ENCODE measurements at places on chromosomes 12 and 14.
A peak's percentile ranks its signal among the peaks of the same experiment; 100 is the strongest.

GRCh38 chr14:101877766-101878165, 86.6 kb upstream of the DYNC1H1 start:
- DNase-seq: no peak

- DNase-seq: no peak
These were observed 19.8 kb downstream of the ERG28 start for GRCh38 chr14:75640876-75641275.

GRCh38 chr12:93925585-93926205, 222.7 kb upstream of the PLXNC1 start:
- DNase-seq: no peak

GRCh38 chr14:95418858-95419257, 97.6 kb downstream of the SYNE3 start:
- no peak for DNase-seq

GRCh38 chr12:102950107-102950949, 7.1 kb upstream of the ASCL1 start:
- no peak for DNase-seq

- DNase-seq: no peak
These were observed 73.7 kb downstream of the CIT start for GRCh38 chr12:119803381-119803791.

DNA sequence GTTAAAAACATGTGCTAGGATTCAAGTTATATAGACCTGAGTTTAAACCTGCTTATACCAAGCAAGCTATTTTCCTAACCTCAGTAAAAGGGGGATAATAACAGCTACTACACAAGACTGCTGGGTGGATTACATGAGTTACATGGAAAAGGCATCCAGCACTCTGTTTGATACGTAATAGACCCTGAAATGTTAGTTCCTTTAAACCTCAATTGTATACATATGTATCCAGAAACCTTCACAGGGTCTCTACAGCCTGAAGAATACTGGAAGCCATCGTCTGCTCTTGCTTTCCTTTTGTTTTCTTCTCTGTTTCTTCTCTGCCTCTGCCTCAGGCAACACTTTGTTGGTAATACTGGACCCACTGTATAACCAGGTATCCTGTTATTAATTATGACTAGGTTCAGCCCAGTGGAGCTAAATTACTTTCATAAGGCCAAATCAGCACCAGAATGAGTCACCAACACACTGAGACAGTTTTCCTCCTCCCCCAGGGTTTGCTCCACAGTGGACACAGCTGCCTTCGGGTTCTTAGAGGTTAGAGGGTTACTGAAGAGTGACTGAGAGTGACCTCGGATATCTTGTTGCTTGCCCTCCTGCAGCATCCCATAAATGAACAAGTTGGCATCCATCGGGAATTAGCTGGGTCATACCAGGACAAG, 127.1 kb downstream of the CAPZA3 start:
- no peak for DNase-seq

GRCh38 chr14:70558356-70558755, 23.6 kb upstream of the ADAM20 start:
- DNase-seq: no peak

DNA sequence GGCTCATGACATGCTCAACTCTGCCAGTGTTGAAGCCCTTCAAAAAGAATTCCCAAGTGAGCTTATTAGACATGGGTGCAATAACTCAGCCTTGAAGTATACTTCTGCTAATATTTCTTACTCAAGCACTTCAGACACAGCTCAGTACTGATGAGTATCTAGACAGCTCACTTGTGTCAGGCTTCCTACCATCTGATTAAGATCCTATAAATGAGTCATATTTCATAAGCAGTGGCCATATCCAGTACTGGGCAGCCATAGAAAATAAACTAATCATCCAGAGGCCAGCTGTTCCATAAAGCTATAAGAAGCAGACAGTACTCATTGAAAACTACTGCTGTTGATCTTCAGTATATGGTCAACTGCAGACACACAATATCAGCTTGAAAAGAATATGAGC, 12.9 kb downstream of the FSCB start:
- no peak for DNase-seq

- DNase-seq: peak; percentile 13
These were observed 1.3 kb downstream of the MBD6 start for GRCh38 chr12:57523706-57524614.

GRCh38 chr12:3122841-3123678, 45.9 kb downstream of the TSPAN9 start:
- no peak for DNase-seq

DNA sequence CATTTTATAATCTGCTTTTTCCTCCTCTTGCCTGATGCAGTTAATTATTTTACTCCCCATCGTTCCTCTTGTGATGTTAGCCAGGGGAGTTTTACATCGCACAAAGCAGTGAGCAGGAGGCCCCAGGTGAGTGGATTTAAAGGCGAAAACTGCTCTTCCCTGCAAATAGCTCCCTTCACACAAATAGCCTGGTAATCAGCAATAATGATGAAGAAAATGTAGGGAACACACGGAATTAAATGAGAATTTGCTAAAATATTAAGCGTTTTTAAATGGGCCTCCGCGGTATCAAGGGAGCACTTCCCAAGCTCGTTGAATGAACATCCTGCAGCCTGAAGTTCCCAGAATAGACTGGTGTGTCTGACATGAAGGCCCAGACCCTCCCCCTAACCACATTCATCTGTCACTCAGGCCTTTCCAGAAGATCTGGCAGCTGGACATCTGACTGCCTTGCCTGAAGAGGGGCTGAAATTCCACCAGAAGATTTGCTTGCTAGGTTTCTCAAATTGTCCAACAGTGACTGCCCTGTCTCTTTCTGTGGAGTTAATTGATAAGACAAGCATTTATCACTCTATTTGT, 127.2 kb downstream of the CCDC60 start:
- no peak for DNase-seq

DNA sequence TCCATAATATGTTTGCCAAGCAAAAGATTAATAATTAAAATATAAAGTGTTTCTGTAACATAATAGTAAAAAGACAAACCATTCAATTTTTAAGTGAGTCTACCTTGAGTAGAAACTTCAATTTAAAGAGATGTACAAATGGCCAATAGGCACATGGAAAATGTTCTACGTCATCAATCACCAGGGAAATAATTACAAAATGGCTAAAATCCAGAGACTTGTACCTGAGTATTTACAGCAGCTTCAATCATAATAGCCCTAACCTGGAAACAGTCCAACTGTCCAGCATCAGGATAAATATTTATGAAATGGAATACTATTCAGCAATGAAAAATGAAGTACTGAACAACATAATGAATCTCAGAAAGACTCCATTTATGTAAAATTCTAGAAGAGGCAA, 95.5 kb upstream of the FAR2 start:
- DNase-seq: no peak

- DNase-seq: peak; percentile 5
These were observed 10.6 kb upstream of the MAP4K5 start for GRCh38 chr14:50542941-50543418.

DNA sequence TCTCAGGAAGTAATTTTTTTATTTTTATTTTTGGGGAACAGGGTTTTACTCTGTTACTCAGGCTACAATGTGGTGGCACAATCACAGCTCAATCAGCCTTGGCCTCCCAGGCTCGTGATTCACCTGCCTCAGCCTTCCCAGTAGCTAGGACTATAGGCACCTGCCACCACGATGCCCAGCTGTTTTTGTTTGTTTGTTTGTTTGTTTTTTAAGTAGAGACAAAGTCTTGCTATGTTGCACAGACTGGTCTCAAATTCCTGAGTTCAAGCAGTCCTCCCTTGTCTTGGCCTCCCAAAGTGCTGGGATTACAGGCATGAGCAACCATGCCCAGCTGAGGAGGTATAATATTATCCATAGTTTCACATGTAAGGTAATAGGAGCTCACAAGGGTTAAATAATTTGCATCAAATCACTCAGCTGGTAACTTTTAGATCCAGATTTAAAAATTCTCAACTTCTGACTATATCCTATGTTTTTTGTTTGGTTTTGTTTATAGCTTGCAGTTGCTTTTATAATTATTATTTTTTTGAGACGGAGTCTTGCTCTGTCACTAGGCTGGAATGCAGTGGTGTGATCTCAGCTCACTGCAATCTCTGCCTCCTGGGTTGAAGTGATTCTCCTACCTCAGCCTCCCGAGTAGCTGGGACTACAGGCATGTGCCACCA, 629.3 kb downstream of the DIO2 start:
- no peak for DNase-seq

DNA sequence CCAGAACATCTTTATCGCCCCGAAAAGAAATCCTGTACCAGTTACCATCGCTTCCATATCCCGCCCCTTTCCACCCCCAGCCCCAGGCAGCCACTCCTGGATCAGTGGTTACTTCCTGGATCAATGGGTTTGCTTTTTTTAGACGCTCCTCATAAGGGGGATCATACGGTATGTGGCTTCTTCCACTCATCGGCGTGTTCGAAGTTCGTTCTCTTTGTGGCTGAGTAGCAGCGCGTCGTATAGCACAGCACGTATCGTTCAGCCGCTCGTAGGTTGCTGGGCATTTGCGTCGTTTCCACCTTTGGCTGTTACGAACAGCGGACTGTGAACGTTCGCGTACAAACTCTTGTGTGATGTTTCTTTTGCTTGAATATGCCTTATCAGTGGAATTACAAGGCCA, 1.8 kb downstream of the NOC4L start:
- DNase-seq: no peak

GRCh38 chr12:88298761-88299242, 156.7 kb downstream of the TMTC3 start:
- no peak for DNase-seq

GRCh38 chr14:57087841-57088240, 180.9 kb downstream of the EXOC5 start:
- no peak for DNase-seq

- DNase-seq: no peak
These were observed 63.4 kb downstream of the ANO2 start for GRCh38 chr12:5881666-5882065.

Data from T-helper 2 cell (primary cell).